T47D (cell line): ENCODE measurements at places on chromosomes 12 and 14.

GRCh38 chr12:12442548-12443071 lies 85.7 kb downstream of the BORCS5 start:
- no peak for DNase-seq

- no peak for DNase-seq
Measured at GRCh38 chr14:86935241-86935885, 1057.6 kb downstream of the GALC start.

DNA sequence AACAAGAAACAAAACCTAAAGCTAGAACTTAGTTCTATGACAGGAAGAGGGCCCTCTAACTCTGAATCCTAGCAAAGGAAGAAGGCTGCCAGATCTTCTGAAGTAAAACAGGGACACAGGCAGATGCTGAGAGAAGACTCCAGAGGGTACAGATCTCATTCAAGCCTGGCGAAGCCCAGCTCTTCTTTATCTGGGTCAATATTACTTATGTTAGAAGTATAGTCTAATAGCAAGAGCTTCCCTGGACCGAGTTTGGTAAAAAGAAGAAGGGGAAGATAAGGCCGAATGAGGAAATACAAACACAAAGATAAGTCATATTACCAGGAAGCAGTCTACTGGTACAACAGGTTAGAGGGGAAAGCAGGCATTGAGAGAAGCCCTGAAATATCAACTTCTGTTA lies 79.9 kb upstream of the CCDC91 start:
- DNase-seq, result no peak

GRCh38 chr12:69686731-69687130 lies 12.4 kb downstream of the BEST3 start:
- no peak for DNase-seq

GRCh38 chr14:60091550-60092525 lies at the start of gene PCNX4:
PCNX4 (plus strand) TSS chr14:60091923; CDS start chr14:60107639, 15,716 bp downstream.
- peak; percentile 99 for DNase-seq

DNA sequence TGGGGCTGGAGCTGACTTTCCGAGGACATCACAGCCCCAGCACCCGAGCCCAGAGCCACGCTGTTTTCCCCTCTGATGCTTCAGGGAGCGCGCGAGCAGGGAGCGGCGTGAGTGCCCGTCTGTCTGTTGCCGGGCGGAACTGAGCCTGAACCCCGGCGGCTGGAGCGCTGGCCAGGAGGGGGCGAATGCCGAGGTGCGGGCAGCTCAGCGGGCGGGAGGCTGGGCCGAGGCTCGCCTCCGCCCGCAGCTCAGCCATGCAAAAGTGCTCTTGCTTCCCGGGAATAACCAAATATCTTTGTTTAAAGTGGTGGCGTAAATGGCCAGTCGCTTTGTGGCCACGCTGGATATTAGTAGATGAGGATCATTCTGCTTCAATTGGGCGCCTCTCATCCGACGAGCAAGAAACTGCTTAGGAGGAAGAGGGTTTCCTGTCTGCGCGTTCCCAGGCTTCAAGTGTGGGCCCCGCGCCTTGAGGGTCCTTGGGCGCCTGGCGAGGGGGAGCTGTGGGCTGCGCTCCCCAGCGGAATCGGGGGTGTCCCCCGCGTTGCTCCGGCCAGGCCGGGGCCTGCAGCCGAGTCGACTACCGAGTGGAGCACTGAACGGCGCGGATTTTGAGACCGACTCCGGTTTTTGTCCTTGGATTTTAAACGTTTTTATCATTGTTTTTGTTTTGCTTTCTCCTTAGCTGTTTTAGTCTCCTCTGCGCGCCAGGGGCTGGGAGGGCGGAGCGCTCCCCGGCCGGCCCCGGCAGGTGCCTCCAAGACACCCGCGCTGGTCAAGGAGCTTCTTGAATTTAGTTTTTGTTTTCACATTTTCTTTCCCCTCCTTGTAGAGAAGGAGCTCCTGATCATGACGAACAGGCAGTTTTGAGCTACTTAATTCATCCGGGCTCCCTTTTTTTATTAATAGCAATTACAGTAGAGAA lies 831 bp upstream of the NKX2-1 start:
- DNase-seq, result peak; percentile 55

- no peak for DNase-seq
Measured at GRCh38 chr12:132163041-132163910, 19.0 kb downstream of the NOC4L start.

GRCh38 chr12:62716866-62717525 lies 218.0 kb downstream of the PPM1H start:
- no peak for DNase-seq

DNA sequence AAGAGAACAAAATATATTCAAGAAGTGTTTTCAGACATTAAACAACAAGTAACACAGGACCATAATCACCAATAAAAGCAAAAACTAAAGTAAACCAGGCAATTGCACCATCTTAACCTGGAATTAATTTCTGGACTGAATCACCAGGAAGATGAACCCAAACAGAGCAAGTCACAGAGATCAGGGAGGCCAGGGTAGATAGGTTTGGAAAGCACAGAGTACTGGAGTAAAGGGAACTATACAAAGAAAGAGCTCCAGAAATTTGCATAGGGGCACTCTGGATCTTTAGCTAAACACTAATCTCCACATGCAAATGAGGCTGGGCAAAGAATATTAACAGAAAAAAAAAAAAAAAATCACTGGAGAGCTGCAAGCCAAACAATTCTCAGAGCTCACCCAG lies 84.7 kb downstream of the NUAK1 start:
- no peak for DNase-seq
